Naive thymus-derived CD8-positive, alpha-beta T cell (primary cell): ENCODE measurements at places on chromosomes 6 and 20. TPM values are rescaled to one million over a fixed set of nuclear protein-coding genes. Genes with fewer than 3 reads are reported as not detected.

The SOX18 gene
- not detected for total RNA-seq

The TRMT6 gene
- 17.0 TPM for total RNA-seq

The BMP6 gene
- not detected for total RNA-seq

The SLC32A1 gene
- not detected for total RNA-seq

The WFDC13 gene
- total RNA-seq: not detected

The KCNQ2 gene
- 0.30 TPM for total RNA-seq

The GLP1R gene
- not detected for total RNA-seq

The GFOD1 gene
- 1.7 TPM for total RNA-seq

The TRIM15 gene
- total RNA-seq: not detected

The EBF4 gene
- 14.3 TPM for total RNA-seq

The ACAT2 gene
- 30.6 TPM for total RNA-seq

The LPA gene
- total RNA-seq: not detected

The OLIG3 gene
- not detected for total RNA-seq

The PKIB gene
- total RNA-seq: 0.82 TPM

The ZFP57 gene
- 4.6 TPM for total RNA-seq

The LRFN2 gene
- not detected for total RNA-seq

The HLA-DRB5 gene
- 0.52 TPM for total RNA-seq

The GTF2H4 gene
- 33.9 TPM for total RNA-seq

The PHACTR1 gene
- 3.0 TPM for total RNA-seq

The THBD gene
- 0.27 TPM for total RNA-seq

The CDK19 gene
- 20.0 TPM for total RNA-seq

The TRIM10 gene
- total RNA-seq: not detected

The CST2 gene
- total RNA-seq: not detected

The ATP9A gene
- 0.08 TPM for total RNA-seq

The RAD21L1 gene
- not detected for total RNA-seq

The GRIK2 gene
- total RNA-seq: not detected

The C20orf202 gene
- total RNA-seq: 0.85 TPM

The CRISP1 gene
- not detected for total RNA-seq

The ADGB gene
- total RNA-seq: not detected

The HLA-DPA1 gene
- 35.9 TPM for total RNA-seq

The EEF1A2 gene
- 0.18 TPM for total RNA-seq

The UST gene
- 1.1 TPM for total RNA-seq

The BPIFB6 gene
- total RNA-seq: not detected

The MSH5 gene
- total RNA-seq: 7.2 TPM

The HTR1B gene
- total RNA-seq: not detected

The WFDC5 gene
- total RNA-seq: not detected

The DYNLT2 gene
- 7.4 TPM for total RNA-seq

The RNF217 gene
- not detected for total RNA-seq

The TAAR6 gene
- not detected for total RNA-seq

The PTGIS gene
- not detected for total RNA-seq

The HDGFL1 gene
- total RNA-seq: not detected

The GNRH2 gene
- 1.5 TPM for total RNA-seq

The SLC23A2 gene
- total RNA-seq: 24.3 TPM

The MOG gene
- not detected for total RNA-seq

The SAPCD1 gene
- 1.6 TPM for total RNA-seq

The ASIP gene
- total RNA-seq: not detected

The OSER1 gene
- total RNA-seq: 47.3 TPM

The GINM1 gene
- total RNA-seq: 20.9 TPM
